Stimulated activated CD8-positive, alpha-beta memory T cell treated with anti-CD3 and anti-CD28 coated beads, Interleukin-15, amount 100 ng/mL, for 48 hours (primary cell): ENCODE measurements at places on chromosomes 13 and 19.

DNA sequence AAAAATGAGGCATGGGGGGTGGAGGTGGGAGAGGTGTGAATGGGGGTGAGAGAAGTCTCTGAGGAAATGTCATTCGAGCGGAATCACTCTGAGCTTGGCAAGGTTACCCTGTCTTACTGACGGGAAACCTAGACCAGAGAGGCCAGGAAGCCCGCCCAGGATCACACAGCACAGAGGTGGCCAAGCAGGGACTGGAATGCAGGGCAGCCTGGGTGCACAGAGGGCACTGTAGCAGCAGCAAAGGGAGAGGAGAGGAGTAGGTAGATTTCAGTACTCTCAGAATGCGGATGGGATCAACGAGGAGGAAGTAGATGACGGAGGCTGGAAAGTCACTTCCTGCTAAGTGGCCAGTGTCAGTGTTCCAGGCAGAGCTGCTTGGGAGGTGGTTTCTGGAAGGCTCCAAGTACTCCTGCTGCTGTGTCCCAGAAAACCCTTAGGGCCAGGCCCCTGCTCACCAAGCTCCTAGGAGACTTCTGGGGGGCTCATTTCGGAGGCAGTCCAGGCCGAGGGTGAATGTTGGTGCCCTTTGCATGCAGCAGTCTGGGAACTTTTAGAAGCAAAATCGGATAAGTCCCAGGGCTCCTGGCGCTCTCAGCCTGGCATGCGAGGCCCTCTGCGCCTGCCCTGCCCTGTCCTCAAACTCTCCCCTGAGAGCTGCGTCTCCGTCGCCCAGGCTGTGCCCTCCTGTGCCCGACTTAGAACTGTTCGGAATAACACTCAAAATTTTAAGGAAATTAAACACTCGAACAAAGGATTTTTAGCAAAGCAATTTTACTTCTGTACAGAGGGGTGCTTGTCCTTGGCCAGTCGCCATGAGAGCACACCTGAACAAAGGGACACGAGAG, 33.5 kb downstream of the DNM2 start:
- DNase-seq = no peak

- no peak for DNase-seq
Measured at GRCh38 chr13:22121146-22121739, 450.4 kb downstream of the FGF9 start.

DNA sequence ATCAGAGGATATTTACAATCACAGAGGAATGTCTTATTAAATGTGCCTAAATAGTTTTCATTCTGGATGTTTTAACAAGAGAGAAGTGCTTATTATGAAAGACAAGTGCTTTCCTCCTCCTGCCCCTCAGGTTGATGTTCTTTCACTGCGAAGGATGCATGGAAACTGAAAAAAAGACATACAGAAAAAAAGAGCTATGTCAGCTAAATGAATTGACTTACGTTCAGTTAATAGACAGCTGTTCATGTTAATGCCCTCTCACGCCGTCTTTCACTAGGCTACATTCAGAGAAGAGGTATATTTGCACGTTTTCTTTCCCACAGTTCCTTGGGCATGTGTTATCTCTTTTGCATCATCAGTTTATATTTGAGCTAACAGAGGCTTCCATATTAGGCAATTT, 821.8 kb upstream of the PCDH9 start:
- no peak for DNase-seq

DNA sequence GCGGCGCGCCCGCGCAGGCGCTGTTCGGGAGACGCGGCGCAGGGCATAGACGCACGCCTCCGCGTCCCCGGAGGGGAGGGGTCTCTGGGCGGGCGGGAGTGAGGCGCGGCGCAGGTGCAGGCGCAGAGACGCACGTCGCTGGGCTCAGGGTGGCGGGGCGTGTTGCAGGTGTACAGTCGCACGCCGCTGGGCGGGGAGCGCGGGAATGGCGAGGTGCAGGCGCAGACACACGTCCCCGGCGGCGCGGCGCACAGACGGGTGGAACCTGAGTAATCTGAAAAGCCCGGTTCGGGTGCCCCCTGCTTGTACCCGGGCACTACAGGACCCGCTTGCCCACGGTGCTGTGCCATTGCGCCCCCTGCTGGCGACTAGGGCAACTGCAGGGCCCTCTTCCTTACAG, 44.7 kb downstream of the PLPP2 start:
- DNase-seq = no peak

DNA sequence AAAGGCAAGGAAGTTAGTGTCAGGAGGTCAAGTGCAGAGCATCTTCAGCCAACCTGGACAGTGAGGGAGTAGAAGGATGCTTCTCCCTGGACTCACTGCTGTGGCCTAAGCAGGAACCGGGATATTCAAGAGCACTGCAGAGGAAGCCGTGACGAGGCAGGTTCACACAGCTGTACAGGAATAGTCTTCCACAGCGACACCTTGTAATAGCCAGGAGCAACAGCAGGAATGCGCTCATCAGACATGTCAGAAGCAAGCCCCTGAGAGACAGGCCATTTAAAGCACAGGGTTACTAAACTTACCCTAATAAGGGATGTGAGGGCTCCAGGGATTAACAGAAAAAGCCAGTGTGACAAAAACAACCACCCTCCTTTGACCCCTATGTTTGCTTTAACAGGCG, 3.5 kb upstream of the MED26 start:
- no peak for DNase-seq

DNA sequence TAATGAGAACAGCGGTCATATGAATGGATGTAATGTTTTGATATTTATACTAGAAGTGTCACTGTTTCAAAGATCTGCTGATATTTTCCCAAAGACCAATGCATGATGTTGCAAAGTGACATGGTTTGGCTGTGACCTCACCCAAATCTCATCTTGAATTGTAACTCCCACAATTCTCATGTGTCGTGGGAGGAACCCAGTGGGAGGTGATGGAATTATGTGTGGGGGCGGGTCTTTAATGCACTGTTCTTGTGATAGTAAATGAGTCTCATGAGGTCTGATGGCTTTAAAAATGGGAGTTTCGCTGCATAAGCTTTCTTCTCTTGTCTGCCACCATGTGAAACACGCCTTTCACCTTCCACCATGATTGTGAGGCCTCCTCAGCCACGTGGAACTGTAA, 98.3 kb downstream of the AKAP11 start:
- DNase-seq = no peak

DNA sequence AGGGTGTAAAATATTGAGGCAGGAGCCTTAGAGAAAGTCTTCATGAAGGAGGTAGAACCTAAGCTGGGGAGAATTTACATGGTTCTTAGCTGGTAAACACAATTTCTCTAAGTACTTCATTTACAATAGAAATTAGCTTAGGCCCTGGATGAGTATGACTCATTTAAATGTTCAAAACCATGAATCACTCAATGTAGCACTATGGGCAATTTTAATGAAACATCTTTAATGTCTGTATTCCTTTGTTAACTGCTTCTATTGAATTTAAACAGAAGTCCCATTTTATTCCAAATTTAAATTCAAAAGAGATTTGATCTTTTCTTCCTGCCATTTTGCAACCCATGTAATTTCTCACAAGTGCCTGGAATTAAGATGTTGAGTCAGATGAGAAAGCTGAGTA, 252.1 kb downstream of the RFC3 start:
- no peak for DNase-seq

- DNase-seq = no peak
Measured at GRCh38 chr13:99347335-99347878, 40.2 kb upstream of the GPR183 start.
